ENCODE measurements at places on chromosomes 3 and 15. TPM values are rescaled to one million over a fixed set of nuclear protein-coding genes. Genes with fewer than 3 reads are reported as not detected.

The C2CD4A gene
- not detected for total RNA-seq

The CGNL1 gene
- total RNA-seq = not detected

The MUC4 gene
- 0.15 TPM for total RNA-seq

The ARRDC4 gene
- total RNA-seq = 0.52 TPM

The CRYBG3 gene
- total RNA-seq = 5.3 TPM

The REC114 gene
- not detected for total RNA-seq

The VWA5B2 gene
- not detected for total RNA-seq

The ADPRH gene
- 1.8 TPM for total RNA-seq

DNA sequence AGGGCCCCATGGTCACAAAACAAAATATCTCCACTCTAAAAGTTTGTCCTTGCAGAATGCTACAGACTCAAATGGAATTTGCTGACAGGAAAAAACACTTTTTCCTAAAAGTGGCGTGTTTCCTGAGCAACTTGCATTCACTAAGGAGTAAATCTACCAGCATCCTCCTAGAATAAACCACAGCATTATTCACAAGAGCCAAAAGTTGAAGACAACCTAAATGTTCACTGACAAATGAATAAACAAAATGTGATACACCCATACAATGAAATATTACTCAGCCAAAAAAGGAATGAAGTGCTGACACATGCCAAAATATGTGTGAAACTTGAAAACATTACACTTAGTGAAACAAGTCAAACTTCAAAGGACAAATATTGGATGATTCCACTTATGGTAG is 28.9 kb downstream of the ITGB5 start:
- H3K27me3 ChIP-seq = peaks cover 15% of the 10 kb centered on the region
- H3K27ac ChIP-seq = no peak overlapping the region
- no peaks in the 10 kb centered on the region for H3K4me1 ChIP-seq

GRCh38 chr3:20406611-20407011 is 220.6 kb upstream of the SGO1 start:
- H3K36me3 ChIP-seq = no peaks in the 10 kb centered on the region
- no peak overlapping the region for H3K4me3 ChIP-seq

DNA sequence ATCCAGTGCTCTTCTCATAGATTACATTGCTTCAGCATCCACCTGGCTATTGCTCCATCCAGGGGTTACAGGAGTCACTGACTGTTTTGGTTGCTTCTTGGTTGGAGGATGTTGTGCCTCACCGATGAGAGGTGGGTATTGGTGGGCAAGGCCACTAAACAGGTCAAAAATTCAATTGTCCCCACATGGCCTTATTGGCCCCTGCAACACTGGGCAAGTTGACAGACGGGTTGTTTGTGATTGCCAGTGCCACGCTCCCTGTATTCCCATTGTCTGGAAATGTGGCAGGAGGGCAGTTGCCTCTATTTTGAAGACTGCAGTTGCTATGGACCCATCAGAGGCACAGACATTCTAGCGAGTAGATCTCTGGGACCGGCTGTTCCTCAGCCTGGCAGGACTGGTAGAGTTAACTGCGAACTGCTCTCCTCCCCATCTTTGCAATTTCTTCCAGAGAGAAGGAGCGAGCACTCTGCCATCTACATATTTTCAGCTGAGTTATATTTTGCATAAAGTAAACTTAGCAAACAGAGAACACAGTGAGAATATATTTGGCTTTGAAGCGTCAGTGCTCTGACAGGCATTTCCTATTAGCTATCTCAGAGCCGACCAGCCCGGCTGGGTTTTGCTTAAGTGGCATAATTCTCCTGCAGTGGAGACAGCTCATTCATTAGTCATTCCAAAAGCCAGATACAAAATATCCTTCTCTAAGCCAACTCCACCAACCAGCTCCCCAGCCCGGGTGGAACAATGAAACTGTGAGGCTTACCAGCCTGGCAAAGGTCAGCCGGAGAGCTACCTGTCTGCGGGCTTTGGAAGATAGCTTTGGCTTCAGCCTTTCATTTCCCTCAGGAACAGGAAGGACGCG is 26.0 kb upstream of the MAGEF1 start:
- H3K27me3 ChIP-seq = peaks cover 5% of the 10 kb centered on the region
- H3K4me1 ChIP-seq = no peaks in the 10 kb centered on the region
- H3K4me3 ChIP-seq = no peak overlapping the region
- H3K27ac ChIP-seq = no peak overlapping the region
- DNase-seq = no peak

- H3K27me3 ChIP-seq = no peaks in the 10 kb centered on the region
- H3K4me1 ChIP-seq = no peaks in the 10 kb centered on the region
- H3K4me3 ChIP-seq = no peak overlapping the region
- DNase-seq = no peak
- H3K27ac ChIP-seq = no peak overlapping the region
- peaks cover 16% of the 10 kb centered on the region for H3K36me3 ChIP-seq
Observed at GRCh38 chr15:85118173-85118572, 136.5 kb downstream of the PDE8A start.

- no peaks in the 10 kb centered on the region for H3K36me3 ChIP-seq
- DNase-seq = no peak
- no peaks in the 10 kb centered on the region for H3K4me1 ChIP-seq
- H3K4me3 ChIP-seq = no peak overlapping the region
Observed at GRCh38 chr3:14262212-14262611, 83.6 kb downstream of the LSM3 start.

DNA sequence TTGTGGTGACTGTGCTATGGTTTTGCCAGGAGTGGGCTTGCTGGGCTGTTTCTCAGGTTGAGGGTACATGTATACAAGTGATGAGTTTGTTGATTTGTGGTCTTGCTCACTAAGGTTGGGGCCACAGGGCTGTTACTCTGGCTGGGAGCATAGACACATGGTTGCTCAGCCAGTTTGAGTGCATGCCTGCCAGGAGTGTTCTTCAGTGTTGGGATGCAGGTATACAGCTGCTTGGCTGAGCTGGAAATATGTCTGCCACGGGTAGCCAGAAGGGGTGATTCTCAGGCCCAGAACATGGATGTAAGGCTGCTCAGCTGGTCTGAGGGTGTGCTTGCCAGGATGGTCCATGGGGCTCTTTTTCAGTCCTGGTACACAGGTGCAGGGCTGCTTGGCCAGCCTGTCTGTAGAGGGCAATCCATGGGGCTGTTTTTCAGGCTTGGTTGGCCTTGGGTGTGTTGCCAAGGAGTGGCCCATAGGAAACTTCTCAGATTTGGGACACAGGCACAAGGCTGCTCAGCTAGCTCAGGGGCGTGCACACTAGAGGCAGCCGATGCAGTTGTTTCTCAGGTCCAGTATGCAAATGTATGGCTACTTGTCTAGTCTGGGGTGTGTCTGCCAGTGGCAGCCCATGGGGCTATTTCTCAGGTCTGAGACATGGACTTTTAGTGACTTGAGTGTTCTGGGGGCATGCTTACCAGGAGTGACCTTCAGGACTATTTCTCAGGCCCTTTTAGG is 5.3 kb upstream of the ARHGAP31 start:
- DNase-seq = no peak
- peaks cover 12% of the 10 kb centered on the region for H3K36me3 ChIP-seq
- no peak overlapping the region for H3K27ac ChIP-seq
- H3K4me1 ChIP-seq = peaks cover 16% of the 10 kb centered on the region
- H3K27me3 ChIP-seq = peaks cover 35% of the 10 kb centered on the region

- no peak overlapping the region for H3K4me3 ChIP-seq
- no peaks in the 10 kb centered on the region for H3K27me3 ChIP-seq
- no peak overlapping the region for H3K27ac ChIP-seq
- no peak for DNase-seq
Observed at GRCh38 chr3:114356066-114356465, 62.2 kb downstream of the TIGIT start.

DNA sequence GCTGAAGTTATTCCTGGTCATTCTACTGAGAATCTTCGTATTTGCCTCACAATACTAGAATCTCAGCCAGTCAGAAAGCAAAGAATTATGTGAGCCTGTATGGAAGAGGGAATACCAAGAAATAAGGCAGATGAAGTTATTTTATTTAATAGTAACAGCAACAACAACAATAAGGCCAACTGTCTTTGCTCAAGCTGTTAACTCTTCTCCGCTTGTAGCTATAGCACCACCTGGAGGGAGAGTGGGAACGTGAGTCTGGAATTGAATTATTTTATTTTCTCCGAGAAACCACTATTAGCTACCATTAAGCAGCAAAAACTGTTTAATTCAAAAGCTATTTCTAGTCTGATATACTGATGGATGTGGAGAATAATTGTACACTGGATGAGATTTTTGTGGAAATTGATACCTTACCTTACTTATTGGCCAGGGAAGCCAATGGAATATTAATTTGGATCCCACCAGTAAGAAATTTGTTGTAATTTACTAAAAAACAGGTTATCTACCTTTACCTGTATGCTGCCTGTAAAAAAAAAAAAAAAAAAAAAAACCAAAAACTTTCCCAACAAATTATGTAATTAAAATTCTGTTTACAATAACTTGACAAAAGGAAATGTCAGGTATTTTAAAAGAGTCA is 50.1 kb downstream of the CALML4 start:
- peak; percentile 11 for DNase-seq
- peaks cover 29% of the 10 kb centered on the region for H3K36me3 ChIP-seq
- no peak overlapping the region for H3K4me3 ChIP-seq

- peak overlapping the region; percentile 22 for H3K27ac ChIP-seq
- no peaks in the 10 kb centered on the region for H3K27me3 ChIP-seq
- no peaks in the 10 kb centered on the region for H3K36me3 ChIP-seq
- DNase-seq = no peak
Observed at GRCh38 chr3:196454935-196455334, 22.7 kb upstream of the UBXN7 start.

DNA sequence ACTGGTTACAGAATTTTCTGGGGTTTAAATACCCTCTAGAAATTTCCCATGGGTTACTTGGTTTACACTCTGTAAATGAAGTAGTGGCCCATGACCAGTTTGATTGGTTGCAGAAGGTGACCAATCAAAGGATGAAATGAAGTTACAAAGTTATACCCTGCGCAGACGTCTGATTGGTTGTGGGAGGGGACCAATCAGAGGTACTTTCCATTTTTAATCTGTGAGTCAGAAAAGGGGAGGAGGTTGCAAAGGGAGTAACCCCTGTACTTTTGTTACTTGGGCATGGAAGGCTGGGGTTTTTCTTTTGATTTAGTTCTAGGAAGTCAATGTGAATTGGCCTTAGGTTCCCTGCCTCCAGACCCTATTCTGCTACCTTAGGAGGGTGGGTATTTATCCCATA is 18.7 kb upstream of the APH1B start:
- peaks cover 5% of the 10 kb centered on the region for H3K4me1 ChIP-seq

DNA sequence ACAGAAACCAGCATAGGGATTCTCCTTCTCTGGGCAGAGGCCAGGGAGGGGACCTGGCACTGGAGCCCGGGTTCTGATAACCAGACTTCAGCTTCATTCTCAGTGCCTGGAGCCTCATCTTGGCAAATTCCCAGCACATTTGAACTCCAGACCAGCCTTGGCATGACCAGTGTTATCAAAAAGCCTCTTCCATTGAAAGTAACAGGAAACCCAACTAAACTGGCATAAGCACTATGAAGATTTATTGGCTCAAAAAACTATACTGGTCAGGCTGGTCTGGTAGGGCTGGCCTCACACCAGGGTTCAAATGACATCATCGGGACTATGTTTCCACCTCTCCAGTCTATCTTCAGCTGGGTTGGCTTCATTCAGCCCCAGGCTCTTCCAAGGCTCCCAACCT is 48.1 kb upstream of the THUMPD3 start:
- H3K4me3 ChIP-seq = no peak overlapping the region
- H3K4me1 ChIP-seq = no peaks in the 10 kb centered on the region
- no peak overlapping the region for H3K27ac ChIP-seq
- no peak for DNase-seq
- peaks cover 6% of the 10 kb centered on the region for H3K27me3 ChIP-seq

- peaks cover 30% of the 10 kb centered on the region for H3K36me3 ChIP-seq
- H3K4me3 ChIP-seq = no peak overlapping the region
- no peak for DNase-seq
- H3K27me3 ChIP-seq = no peaks in the 10 kb centered on the region
- peaks cover 18% of the 10 kb centered on the region for H3K4me1 ChIP-seq
Observed at GRCh38 chr15:83053151-83053550, 13.9 kb downstream of the BTBD1 start.

DNA sequence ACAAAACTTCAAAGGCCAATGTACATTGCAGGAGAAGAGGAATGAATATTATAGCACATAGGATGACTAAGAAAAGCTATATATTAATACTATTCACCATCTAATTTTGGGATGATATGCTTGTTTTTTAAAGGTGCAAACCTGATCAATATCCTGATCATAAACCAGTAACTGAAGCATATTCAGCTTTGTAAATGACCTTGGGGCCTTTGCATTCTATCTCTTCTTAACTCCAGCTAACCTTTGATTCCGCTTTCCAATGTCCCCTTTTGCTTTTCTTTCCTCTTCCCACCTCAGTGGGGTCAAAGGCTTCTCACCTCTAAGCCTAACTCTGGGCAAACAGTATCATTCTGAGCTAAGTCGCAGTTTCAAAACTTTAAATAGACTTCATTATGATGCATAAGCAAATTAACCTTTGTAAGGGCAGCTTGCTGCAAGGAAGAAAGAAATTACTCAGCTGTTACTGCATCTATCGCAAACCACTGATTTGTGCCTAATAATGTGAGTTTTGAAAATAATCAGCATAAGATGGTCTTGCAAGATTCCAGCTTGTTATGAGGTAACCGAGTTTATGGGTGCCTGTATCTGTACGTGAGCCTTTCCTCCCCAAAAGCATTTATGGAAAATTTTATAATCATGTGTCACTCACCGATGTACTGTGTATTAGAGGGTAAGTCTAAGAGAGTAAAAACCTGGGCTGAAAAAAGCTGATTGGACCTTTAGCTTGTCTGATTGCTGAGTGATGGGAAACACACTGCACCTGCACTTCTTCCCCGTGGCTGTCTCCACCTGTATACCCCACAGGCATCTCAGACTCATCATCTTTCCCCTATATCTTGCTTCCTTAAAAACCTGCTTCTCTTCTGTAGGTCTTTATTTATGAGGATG is 116.8 kb downstream of the TPRG1 start:
- H3K4me3 ChIP-seq = no peak overlapping the region
- DNase-seq = no peak
- peaks cover 3% of the 10 kb centered on the region for H3K36me3 ChIP-seq
- H3K4me1 ChIP-seq = peaks cover 32% of the 10 kb centered on the region
- H3K27me3 ChIP-seq = no peaks in the 10 kb centered on the region

GRCh38 chr15:80732167-80732566 is 37.1 kb downstream of the ABHD17C start:
- peaks cover 1% of the 10 kb centered on the region for H3K4me1 ChIP-seq
- no peaks in the 10 kb centered on the region for H3K27me3 ChIP-seq
- H3K27ac ChIP-seq = no peak overlapping the region
- H3K4me3 ChIP-seq = no peak overlapping the region
- DNase-seq = no peak

DNA sequence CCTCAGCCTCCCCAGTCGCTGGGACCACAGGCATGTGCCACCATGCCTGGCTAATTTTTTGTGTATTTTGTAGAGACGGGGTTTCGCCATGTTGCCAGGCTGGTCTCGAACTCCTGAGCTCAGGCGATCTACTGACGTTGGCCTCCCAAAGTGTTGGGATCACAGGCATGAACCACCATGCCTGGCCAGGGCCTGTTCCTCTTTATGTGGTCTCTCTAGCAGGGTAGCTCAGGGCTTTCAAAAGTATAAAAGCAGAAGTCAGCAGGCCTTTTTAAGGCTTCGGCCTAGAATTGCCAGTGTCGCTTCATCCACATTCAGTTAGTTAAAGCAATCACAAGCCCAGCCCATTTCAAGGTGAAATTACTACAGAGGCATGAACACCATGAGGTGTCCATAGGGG is 7.6 kb downstream of the VHL start:
- peak overlapping the region; percentile 46 for H3K27ac ChIP-seq
- peaks cover 56% of the 10 kb centered on the region for H3K36me3 ChIP-seq
- no peak for DNase-seq
- no peaks in the 10 kb centered on the region for H3K27me3 ChIP-seq
- peaks cover 24% of the 10 kb centered on the region for H3K4me1 ChIP-seq
- H3K4me3 ChIP-seq = no peak overlapping the region

- no peak overlapping the region for H3K4me3 ChIP-seq
Observed at GRCh38 chr15:96312641-96313335, 17.7 kb upstream of the NR2F2 start.
